ENCODE measurements at places on chromosomes 5 and 9.

GRCh38 chr5:148467958-148468357 lies 84.2 kb downstream of the FBXO38 start:
- no peak for DNase-seq

DNA sequence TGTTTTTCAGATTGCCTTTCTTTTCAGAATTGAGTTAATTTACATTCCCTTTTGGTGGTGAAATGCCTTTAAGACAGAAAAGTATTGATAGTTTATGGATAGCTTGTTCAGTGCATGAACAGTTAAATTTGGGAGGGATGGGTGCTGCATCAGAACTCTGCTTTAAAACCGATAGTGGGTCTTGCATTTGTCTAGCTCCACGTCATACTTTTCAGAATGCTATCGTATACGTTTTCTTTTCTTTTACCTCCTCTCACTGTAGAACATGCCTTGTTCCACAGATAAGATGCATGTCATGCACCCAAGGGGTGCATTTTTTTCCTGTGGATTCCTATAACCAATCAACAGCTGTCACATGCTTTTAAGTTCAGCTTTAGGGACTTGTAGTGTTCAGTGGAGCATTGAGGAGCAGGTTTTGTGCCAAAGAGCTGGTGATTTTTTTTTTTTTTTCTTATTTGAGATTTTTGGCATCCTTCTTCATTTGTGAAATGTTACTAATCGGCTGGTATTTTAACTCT lies 2.3 kb downstream of the SLC44A1 start:
- no peak for DNase-seq

- no peak for DNase-seq
Measured at GRCh38 chr9:97459326-97459725, 42.1 kb upstream of the TMOD1 start.

DNA sequence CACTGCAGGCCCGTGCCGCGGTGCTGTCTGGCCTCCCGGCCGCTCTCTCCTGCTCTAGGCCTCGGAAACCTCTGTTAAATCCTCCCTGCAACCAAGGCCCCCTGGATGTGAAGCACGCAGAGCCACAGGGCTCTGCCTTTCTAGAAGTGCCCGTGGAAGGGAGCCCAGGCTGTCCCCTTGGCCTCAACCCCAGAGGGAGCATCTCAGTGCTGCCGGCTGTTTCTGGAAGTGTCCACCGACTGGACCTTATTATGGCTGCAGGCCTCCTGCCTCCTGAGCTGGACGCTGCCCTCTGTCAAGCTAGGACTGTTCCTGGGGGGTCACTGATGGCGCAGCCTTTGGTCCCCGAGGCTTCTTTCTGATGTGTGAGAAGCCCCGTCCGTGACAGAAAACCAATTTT lies 40.4 kb upstream of the PHYKPL start:
- DNase-seq = no peak

- peak; percentile 38 for DNase-seq
Measured at GRCh38 chr9:86637515-86637914, 283.3 kb upstream of the TUT7 start.

DNA sequence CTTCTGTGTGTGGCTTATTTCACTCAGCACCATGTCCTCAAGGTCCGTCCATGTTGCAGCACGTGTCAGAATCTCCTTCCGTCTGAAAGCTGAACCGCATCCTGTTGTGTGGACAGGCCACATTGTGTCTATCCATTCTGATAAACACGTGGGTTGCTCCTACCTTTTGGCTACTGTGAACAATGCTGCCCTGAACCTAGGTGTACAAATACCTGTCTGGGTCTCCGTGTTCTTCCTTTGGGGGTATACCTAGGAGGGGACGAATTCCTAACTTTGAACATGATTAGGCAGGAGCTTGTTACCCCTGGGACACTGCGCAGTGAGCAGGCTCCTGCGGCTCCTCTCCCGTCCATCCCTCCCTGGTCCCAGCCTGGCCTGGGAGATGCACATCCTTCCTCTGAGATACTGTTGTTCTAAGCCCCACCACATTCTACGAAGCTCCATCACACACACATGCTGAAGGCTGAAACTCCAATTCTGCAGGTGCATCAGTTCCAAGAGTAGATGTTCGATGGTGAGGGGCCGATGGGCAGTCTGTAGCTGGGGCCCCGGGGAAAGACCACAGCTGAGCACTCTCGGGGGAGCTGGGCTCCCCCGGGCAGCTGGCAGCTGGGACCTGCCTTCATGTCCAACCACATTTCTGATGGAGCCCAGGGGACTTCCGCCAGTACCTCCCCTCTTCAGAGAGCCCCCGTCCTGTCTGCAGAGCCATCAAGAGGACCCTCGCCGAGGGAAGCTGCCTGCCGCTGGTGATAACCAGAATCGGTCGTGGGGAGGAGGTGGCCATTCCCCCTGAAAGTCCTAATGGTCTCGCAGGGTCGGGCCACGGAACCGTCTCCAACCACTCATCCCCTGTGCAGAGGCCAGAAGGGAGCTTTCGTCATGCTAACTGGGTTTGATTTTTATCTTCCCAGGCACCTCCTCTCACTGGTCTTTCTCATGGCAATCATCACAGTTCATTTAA lies 120.9 kb downstream of the COL23A1 start:
- no peak for DNase-seq

DNA sequence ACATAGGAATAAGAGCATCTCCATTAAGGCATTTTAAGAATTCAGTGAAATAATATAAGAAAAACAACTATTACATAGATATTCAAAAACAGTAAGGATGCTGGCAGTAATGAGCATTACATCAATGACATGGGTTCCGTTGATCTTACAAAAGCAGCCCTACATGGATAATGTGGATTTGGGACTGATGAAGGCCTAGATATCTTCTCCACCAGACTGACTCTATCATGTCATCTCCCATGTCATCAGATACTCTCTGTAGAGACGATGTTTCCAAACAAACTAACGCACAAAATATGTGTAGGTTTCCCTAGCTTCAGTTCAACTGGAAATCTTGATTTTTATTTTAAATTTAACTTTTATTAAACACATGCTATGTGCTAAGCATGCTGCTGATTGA lies 3.6 kb downstream of the LURAP1L start:
- DNase-seq = no peak

Data from AG10803 (cell line).